CD4-positive, alpha-beta T cell treated with Interleukin-2 at 100 ng/mL for 4 hours (primary cell): ENCODE measurements at places on chromosomes 3 and 15.

DNA sequence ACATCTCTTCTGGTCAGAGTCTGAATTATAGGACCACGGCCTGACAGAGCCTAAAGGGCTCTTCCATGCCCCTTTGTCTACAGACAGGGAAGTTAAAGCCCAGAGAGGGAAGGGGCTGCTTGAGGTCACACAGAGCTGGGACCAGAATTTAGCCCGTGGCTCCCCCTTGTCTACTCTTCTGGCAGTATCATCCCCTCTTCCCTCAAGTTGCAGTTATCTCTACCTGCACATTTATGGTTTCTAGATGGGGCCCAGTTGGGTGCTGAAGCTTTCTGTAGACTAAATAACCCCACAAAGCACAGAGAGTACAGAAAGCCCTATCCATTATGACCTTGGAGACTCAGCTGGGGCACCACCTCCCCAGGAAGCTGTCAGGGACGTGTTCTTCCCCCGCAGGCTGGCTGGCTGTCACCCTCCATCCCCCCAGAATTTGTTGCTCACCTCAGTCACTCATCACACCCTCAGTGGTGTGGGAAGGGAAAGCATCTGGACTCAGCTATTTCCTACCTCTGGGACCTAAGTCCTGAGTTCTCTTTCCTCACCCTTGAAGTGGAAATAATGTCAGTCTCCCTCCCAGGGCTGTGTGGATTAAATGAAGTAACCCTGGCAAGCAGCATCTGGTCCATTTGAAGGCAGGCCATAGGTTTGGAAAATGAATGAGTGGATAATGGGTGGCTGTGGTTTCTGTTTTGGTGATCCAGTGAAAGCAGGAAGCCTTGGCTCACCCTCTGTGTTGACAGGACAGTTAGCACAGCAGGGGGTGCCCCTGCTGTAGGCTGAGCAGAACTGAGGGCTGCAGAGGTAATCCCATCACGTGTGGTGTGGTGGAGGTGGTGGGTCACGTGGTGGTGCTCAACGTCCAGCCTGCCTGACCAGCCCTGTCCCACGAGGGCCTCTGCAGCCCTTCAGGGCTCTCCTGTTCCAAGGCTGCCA is 16.3 kb downstream of the ACOX2 start:
- DNase-seq: no peak

GRCh38 chr15:96339619-96340347 is 9.3 kb downstream of the NR2F2 start:
- no peak for DNase-seq

DNA sequence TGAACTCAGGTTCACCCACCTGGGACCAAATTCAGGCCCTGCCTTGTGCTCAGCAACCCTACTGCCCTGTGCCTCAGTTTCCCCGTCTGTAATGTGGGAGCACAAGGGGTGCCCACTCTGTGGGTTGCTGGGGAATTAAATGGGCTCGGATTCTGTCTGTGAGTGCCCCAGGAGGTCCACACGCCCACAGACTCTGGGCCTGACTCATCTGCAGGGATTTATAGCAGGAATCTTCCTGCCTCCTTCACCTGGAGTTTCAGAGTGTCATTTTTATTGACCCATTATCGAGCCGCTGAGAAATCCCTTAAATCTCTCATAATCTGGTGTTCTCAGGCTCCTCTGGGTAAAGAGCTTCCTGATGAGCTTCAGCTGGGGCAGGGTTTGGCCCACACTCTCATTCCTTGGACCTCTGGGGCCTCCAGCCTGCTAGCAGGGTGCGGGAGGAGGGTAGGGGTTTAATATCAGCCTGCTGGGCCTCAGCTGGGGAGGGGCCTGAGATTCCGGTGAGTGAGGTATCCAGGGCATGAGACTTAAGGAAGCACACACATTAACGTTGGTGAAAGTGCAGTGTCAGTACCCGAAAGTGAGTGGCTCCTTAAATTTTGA is 16.4 kb downstream of the C3orf18 start:
- DNase-seq: no peak

GRCh38 chr3:42314411-42314810 is 48.4 kb upstream of the CCK start:
- no peak for DNase-seq
